ENCODE measurements at places on chromosomes 6 and 20.

- DNase-seq: no peak
Observed at GRCh38 chr6:136326038-136326553, 36.5 kb upstream of the BCLAF1 start.

GRCh38 chr6:32247401-32247800 lies 23.5 kb upstream of the NOTCH4 start:
- no peak for DNase-seq

GRCh38 chr6:40128127-40128526 lies 193.9 kb upstream of the MOCS1 start:
- DNase-seq: no peak

- no peak for DNase-seq
Observed at GRCh38 chr6:75204959-75205775, 686 bp downstream of the COL12A1 start.

DNA sequence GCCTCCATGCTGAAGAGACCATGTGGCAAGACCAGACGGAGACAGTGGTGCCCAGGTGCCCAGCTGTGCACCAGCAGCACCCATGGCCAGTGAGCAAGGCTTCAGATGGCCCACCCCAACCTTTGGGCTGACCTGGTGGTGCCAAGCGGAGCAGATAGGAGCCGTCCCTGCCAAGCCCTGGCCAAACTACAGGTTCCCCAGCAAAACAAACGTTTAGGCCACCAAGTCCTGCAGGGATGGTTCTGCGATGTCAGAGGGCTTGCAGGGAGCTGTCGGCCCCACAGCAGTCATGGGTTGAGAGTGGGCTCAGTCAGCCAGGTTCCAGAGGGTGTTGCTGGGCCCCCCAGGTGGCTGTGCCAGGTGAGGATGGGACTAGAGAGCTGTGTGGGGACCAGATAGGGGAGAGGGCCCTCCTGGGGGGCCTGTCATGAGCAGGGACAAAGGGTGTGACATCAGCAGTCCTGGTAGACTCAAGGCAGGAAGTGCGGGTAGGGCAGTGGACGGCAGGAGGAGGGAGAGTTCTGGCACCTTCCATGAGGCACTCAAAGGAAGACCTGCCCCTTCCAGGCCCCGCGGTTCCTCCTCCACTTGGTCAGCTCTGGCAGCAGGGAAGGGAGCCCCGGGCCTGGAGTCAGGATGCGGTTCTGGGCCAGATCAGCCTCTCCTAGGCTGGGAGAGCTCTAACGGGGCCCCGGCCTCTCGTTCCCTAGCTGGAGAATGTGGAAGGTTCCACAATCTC lies 342.4 kb downstream of the ZFAND3 start:
- no peak for DNase-seq

DNA sequence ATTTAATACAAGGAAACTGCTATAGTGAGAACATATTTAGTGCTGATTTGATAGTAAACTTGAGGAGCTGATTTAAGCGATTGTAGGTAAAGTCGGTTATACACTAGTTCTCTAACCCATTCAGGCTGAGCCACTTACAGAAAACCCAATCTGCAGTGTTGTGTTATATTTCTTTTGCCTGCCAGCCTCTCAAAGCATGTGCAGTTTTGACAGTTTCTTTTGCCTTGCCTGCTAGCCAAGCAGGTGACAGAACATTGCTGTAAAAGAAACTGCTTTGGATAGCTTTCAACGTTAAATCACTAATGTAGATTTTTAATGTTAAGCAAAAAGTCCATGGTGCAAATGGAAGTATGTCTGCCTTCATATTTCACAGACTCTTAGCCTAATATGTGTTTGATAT lies 982.9 kb downstream of the EYS start:
- DNase-seq: no peak

DNA sequence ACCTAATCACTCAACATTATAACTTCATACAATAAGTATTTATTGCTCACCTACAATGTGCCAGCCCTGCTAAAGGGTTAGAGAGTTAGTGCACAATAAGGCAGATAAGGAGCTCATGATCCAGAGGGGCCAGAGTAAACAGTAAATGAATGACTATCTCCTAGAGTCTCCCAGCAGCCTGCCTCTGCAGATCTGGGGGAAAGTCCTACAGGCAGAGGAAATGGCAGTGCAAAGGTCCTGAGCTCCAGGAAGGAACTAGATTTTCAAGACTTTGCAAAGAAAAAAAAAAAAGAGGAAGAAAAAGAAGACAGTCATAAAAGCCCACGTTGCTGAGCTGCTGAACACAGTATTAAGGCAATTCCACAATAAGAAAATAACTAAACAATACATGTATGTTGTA lies 160.1 kb downstream of the SIM1 start:
- DNase-seq: peak; percentile 2

- no peak for DNase-seq
Observed at GRCh38 chr6:139927236-139927635, 552.8 kb upstream of the CITED2 start.

GRCh38 chr20:25173886-25174308 lies 21.6 kb upstream of the ENTPD6 start:
- no peak for DNase-seq

- no peak for DNase-seq
Observed at GRCh38 chr6:26319405-26320128, 45.4 kb upstream of the BTN3A2 start.

GRCh38 chr6:19836799-19837510 lies at the start of gene ID4:
Gene ID4, plus strand, starts transcription at chr6:19837370. Its CDS starts 385 bp downstream, at chr6:19837755.
- DNase-seq: no peak

DNA sequence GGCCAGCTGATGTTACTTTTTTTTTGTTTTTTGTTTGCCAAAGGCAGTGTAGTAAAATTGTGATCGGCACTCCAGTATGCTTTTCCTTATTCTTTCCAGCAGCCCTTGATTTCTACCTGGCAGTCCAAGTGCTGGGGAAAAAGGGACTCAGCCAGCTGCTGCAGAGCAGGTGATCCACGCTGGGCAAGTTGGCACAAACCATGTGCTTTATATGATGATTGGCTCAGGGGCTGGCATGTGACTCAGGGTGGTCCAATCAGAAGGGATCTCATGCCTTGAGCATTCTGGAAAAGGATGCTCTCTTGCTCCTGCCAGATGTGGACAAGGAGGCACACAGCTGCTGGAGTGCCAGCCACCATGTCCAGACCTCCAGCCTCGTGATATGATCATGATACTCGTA lies 54.5 kb downstream of the SULF2 start:
- no peak for DNase-seq

DNA sequence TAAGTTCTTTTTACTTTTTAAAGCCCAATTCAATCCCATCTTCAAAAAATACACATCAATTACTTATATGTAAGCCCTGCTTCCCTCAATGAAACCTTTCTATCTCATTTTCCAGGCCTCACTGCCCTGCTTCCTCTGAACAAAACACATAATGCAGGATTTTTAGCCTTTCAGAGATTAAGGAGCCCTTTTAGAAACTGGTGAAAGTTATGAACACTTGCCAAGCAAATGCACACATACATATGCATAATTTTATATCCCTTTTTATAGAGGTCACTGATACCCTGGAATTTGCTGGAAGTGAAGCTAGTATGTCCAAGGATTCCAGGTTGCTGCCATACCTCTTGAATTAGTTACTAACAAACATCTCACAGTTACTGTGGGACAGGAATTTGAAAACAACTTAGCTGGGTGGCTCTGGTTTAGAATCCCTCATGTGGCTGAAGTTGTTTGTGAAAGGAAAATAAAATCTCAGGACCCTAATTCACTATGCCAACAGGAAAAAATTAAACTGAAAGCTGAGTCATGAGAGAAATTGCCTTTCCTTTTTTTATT lies 75.8 kb downstream of the UBE3D start:
- no peak for DNase-seq

- DNase-seq: no peak
Observed at GRCh38 chr6:5619249-5619648, 357.9 kb downstream of the FARS2 start.

DNA sequence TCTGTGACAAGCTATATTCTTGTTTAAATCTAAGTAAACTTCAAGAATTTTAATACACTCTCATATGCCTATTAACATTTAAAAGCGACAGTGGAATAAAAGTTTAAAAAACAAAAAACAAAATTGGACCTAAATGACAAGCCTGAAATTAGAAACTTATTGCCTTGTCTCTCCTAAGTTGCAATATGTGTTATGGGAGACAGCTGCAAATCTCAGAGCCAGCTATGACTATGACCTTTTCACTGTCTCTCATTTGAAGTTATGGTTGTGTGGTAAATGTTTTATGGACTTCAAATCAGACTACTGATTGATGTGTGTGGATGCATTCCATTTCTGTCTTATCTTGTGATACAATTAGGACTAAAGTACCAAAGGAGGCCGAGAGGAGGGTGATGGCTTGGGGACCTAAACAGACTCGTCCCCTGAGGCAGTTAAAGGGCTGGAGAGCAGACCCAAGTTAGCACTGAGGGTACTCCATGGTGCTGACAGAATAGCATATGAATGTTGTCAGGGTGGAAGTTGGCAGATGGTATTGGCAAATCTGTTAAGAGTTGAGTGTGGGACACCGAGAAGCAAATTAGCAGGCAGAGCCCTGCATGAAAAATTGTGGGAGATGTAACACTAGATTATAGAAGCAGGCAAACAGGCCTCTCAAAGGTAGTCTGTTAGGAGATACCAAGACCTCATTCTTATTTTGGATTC lies 930.1 kb upstream of the MAN1A1 start:
- no peak for DNase-seq

DNA sequence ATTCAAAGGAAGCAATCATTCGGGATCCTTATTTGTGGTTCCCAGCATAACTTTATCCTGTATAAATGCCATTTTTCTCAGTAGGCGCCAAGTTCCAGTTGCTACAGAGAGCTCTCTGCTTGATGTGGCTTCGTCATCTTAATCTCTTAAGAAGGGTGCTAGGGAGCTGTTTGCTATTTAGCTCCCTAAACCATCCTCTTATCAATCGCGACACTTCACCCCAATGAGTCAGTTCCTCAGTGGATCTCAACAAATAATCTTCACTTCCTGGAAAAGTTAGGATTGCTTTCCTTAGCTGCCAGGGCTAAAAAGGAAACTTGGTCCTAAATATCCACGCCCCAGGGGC lies 1.3 kb upstream of the NKAIN2 start:
- DNase-seq: no peak

GRCh38 chr6:130525408-130525807 lies 159.6 kb downstream of the TMEM200A start:
- DNase-seq: no peak

- DNase-seq: no peak
Observed at GRCh38 chr6:30691208-30691847, 544 bp upstream of the NRM start.

DNA sequence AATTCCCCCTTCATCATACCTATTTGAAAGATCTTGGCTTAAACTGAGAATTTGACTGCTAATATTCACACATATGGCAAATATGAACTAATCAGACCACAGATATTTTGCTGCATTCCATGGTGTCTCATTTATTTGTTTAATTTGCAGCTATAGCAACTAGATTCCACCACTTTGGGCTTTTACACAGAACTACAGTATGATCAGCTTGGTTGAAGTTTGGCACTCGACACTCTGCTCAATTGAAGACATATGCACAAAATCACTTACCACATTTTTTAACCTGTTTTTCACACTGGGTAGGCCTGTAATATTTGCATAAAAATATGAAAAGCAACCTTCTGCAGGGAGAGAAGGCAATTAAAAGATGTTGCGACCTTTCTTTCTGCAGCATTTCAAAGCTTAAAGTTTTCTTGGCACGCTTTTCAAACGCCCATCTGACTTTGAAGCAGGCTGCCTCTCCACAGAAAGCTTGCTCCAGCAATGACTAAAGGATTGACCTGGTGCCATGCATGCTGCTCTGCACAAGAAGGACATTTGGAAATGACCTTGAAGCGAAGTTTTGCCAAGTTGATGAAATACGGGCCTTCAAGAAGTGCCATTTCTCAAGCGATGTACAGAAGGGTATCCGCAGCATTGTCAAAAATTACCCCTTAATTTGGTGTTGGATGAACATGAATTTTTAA lies 126.7 kb downstream of the AIG1 start:
- DNase-seq: no peak

DNA sequence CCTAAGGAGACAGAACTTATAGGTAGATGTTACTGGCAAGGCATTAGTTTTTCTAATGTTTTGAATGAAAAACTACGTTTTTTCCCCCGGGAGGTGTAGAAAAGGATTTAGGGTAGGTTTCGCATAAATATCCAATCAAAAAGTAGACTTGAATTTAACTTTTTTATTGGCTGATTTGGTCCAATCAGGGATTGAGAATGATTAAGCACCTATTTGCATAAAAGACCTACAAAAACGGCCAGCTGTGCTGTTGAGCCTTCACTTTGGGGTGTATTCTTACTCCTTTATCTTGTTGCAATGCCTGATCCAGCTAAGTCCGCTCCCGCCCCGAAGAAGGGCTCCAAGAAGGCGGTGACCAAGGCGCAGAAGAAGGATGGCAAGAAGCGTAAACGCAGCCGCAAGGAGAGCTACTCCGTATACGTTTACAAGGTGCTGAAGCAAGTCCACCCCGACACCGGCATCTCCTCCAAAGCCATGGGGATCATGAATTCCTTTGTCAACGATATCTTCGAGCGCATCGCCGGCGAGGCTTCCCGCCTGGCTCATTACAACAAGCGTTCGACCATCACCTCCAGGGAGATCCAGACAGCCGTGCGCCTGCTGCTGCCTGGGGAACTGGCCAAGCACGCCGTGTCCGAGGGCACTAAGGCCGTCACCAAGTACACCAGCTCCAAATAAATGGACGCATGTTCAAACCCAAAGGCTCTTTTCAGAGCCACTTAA lies 113.5 kb upstream of the BTN3A2 start:
- peak; percentile 87 for DNase-seq

DNA sequence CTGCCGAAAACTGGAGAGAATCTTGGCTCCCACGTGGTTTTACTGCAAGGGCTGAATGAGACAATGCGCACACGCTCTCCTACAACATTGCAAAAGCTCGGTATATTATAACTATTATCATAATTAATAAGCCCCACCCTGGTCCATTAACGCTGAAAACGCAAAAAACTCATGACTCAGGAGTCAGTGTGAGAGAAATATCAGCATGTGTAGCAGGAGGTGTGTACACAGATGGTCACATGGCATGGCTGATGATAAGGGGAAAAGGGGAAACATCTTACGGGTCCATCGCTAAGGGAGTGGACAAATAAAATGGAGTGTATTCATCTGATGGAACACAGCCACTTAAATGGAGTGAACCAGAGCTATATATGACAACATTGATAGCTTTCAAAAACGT lies 29.2 kb downstream of the CDH22 start:
- no peak for DNase-seq

GRCh38 chr20:41160686-41161085 lies 23.3 kb downstream of the PLCG1 start:
- DNase-seq: no peak

- DNase-seq: no peak
Observed at GRCh38 chr6:126047648-126048047, 61.3 kb downstream of the TRMT11 start.

GRCh38 chr6:37489697-37490336 lies 9.9 kb downstream of the CCDC167 start:
- DNase-seq: no peak

GRCh38 chr20:59137532-59137931 lies 26.1 kb upstream of the ZNF831 start:
- no peak for DNase-seq

DNA sequence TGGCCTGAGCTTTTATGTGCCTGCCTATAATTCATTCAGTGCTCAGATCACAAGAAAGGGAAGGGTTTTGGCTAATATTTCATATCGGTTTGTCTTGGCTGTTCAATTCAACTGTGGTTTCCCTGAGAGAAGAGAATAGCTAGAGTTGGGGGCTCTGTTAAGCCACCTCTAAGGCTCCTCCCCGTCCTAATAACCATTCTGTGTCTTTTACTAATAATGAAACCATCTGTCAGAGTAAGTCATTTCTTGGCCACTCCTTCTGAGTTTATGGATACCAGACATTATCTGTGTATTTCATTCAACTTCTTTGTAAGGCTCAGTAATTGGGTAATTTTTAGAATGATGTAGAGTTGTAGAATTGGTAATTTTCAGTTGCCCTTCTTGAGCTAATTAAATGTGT lies 5.2 kb downstream of the STX11 start:
- no peak for DNase-seq
